ENCODE measurements at places on chromosomes 16 and 17.

DNA sequence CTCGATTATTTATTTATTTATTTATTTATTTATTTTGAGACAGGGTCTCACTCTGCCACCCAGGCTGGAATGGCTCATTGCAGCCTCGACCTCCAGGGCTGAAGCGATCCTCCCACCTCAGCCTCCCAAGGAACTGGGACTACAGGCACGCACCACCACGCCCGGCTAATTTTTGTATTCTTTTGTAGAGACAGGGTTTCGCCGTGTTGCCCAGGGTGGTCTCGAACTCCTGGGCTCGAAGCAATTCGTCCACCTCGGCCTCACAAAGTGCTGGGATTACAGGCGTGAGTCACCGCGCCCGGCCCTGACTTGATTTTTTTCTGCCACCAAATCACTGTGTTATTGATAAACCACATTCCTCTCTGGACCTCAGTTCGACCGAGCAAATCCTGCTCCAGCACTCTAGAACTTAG lies 758 bp upstream of the RPL23A start:
- DNase-seq: no peak

- no peak for DNase-seq
These were observed 58.2 kb downstream of the IGF2BP1 start for GRCh38 chr17:49055181-49055927.

- no peak for DNase-seq
These were observed 20.5 kb downstream of the JPH3 start for GRCh38 chr16:87622756-87623319.

DNA sequence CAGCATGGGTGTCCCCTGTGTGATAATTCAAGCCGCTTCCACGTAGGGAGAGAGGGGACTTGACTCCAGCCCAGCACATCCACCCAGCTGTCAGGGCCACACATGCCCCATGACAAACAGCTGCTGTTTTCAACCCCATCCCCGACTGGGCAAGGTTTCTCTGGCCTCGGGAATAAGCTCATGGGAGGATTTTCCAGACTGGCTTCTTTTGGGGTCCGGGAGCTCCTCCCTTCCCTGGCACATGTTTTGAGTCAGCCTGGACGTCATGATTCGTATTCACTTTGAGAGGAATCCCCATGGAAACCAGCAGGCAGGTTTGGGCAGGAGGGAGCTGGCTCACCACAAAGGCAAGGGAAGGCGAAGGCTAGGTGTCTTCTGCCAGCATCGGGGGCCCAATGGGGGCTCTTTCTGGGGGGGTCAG lies 156.4 kb downstream of the CMIP start:
- no peak for DNase-seq

DNA sequence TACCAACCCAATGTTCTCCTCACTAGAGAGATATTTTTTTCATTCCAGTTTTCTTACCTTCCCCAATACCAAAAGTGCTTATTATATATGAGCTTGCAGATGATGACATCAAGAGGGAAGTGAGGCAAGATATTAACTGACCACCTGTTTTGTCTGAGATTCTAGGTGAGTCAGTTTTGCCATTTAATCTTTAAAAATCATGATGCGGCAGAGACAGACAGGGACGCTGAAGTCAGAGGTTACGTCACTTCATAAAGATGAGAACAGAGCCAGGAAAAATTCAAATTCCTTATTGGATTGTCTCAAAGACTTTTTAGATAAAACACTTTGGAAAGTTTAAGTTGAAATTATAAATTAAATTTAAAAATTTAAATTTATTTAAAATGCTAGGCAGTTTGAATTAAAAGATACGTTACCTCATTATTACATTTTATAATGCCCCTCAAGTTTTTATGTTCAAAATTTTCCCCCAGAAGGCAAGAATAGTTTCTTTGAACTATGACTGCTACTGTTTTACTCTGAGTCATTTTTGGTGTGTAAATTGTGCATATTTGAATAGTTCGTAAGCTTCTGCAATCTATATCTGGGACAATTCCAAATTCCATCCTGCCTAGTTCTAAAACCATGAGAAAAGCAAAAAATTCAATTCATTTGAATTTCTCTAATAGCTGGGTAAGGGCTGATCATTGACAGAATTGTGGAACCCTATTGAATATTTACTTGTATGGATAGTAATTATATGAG lies 839.6 kb upstream of the GOT2 start:
- DNase-seq: no peak

DNA sequence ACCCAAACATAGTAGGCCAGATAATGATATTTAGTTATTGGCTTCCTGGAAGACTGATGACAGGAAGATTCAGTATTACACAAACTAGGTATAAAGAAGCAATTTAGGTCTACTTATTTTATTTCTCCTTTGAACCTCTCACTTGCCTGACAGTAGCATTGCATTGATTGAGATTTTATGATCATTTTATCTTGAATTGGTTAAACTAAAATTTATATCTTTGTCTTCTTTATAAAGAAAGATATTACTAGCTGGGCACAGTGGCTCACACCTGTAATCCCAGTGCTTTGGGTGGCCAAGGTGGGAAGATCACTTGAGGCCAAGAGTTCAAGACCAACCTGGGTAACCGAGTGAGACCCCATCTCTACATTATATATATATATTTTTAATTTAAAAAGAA lies 14.4 kb downstream of the HLF start:
- no peak for DNase-seq

DNA sequence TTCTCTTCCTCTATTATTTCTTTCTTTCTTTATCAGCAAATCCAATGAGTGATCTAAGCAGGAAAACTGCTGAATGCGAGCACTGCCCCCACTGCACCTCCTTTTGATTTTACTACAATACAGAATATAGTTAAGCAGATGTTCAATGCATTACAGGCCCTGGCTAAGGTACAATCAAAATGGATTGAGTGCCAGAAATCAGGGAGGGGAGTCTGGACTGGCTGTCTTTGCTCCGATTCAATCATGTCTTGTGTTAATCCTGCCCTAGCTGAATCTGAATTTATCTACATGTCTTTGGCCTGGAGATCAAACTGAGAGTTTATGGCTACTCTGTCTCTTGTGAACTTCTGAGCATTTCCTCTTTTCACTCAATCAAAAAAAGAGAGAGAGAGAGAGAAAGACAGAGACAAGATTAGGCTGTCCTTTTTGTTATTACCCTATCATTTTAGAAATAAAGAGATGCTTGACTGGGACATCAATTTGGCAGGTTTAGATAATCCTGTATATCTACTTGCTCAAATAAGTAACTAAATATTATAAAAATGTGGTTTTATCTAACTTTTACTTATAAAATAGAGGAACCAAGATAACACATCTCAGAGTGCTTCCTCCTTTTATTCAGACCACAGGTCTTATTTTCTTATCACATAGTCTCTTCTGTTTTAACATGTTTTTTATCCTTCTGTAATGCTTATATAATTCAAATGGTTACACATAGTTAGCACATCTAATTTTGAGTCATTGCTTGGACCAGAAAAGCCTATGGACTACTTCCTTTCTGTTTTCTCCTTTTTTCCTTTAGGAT lies 656.2 kb downstream of the KCNJ2 start:
- DNase-seq: no peak
